Fibroblast of villous mesenchyme (primary cell): ENCODE measurements at places on chromosomes 2 and 18. TPM values are rescaled to one million over a fixed set of nuclear protein-coding genes. Genes with fewer than 3 reads are reported as not detected.

The OTOS gene
- not detected in 2 replicates for total RNA-seq

The ITPRIPL1 gene
- 3.2 and 5.2 TPM in 2 replicates for total RNA-seq

DNA sequence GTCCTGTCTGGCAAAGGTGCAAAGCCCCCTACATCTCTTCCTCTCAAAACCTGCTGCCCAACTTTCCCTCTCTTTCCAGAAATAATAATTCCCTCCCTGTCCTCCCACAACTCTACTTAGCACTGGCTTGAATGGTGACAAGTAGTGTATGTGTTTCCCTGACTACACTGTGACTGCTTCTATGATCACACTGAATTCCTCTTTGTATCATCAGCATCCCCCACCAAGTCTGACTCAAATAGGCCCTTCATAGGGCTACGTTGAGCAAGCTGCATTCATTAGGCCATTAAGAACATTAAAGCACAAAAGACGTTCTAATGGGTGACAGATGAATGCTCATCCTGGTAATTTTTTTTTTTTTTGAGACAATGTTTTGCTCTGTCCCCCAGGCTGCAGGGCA, 13.7 kb upstream of the ST3GAL5 start:
- DNase-seq, result no peak

DNA sequence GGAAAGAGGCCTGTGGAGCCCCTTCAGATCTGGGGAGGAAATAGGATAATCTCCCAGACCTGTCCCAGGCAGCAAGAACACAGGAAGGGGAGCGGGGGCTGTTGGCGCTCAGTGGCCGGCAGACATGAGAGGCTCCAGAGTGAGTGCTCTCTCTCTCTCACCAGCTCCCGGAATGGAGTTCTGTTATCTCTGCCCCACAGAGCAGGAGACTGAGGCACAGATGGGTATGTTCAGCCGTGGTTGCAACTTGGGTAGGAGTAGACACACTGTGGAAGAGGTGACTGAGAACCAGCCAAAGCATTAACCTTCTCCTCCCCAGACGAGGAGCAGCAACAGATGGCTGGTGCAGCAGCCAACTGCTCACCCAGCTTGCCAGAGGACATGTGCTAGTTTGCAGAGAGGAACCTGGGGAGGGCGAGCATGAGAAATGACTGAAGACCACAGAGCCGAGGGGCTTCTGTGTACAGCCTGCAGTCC, 82.0 kb downstream of the NRP2 start:
- no peak for DNase-seq

The ZNF513 gene
- 11.7 and 11.9 TPM in 2 replicates for total RNA-seq

The PREB gene
- 39.3 and 45.3 TPM in 2 replicates for total RNA-seq

GRCh38 chr18:7958897-7959146, 391.7 kb downstream of the PTPRM start:
- no peak for DNase-seq

DNA sequence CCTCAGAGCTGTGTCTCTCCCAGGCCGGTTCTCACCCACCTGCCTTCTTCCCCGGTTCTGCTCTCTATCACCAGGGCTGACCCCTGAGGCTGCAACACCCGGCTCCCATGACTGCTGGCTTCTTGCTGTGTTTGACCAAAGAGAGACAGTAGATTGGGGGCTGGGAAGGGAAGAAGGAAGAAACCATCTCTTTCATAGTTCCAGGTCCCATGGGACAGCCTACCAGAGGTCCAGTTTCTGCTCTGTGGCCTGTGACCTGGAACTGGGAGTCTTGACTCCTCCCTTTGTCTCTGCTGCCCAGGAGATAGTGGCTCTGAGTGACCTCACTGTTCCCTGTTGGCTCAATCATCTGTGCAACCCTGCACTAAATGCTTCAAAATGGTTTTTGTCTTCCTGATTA, 38.1 kb downstream of the ALPK2 start:
- DNase-seq, result peak; percentile 43

The ONECUT2 gene
- total RNA-seq, result under 0.01 TPM in 2 replicates

GRCh38 chr18:48932822-48933510, 17.8 kb downstream of the SMAD7 start:
- peak; percentile 75 for DNase-seq

The LOXHD1 gene
- total RNA-seq, result under 0.01 TPM in 1 of 2 replicates, not detected in the other

GRCh38 chr2:24957221-24957620, 14.5 kb downstream of the DNAJC27 start:
- DNase-seq, result no peak

The SLC66A2 gene
- 23.3 and 28.3 TPM in 2 replicates for total RNA-seq

DNA sequence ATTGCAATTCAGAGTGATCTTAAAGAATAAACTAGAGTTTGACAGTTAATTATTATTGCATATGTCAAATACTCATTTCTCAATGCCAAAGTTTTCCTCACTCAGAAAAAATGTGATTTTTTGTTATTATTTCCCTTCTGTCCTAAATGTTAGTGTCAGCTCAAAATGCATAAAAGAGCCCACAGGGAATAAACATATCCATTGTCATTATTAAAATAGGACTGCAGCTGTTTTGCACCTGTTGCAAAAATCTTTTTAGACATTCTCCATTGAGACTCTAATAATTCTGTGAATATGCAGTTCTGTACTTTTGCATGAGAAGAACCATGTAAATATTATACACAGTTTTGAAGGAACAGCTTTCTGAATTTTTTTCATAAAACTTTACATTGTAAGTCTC, 540.0 kb upstream of the SLC39A10 start:
- DNase-seq, result no peak

The STARD6 gene
- 0.43 TPM in 1 of 2 replicates, not detected in the other for total RNA-seq

The FAP gene
- total RNA-seq, result 207 and 223 TPM in 2 replicates

GRCh38 chr2:120287183-120288015, 34.7 kb downstream of the RALB start:
- peak; percentile 68 for DNase-seq

The LRPPRC gene
- total RNA-seq, result 49.9 and 63.9 TPM in 2 replicates

- DNase-seq, result peak; percentile 91
Observed at GRCh38 chr2:61356261-61356957, 114.5 kb downstream of the USP34 start.

DNA sequence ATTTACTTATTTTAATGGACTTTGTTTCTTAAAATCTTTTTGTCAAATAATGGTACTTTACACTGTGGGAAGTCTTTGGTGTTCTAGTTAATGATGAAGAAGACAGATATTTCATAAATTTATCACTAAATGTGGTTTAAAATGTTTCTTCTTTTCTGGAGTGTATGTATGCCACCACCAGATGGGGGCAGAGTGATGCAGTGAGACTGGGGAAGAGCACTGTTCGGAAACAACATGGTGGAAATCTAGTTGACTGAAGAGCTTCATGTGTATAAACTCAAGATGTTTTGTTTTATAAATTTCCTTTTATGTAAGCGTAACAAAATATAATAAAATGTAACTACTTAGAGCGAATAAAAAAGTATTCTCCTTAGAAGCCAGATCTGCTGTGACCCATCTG, 195.1 kb downstream of the KCNE4 start:
- DNase-seq, result peak; percentile 54

The SLC5A7 gene
- total RNA-seq, result not detected in 2 replicates

DNA sequence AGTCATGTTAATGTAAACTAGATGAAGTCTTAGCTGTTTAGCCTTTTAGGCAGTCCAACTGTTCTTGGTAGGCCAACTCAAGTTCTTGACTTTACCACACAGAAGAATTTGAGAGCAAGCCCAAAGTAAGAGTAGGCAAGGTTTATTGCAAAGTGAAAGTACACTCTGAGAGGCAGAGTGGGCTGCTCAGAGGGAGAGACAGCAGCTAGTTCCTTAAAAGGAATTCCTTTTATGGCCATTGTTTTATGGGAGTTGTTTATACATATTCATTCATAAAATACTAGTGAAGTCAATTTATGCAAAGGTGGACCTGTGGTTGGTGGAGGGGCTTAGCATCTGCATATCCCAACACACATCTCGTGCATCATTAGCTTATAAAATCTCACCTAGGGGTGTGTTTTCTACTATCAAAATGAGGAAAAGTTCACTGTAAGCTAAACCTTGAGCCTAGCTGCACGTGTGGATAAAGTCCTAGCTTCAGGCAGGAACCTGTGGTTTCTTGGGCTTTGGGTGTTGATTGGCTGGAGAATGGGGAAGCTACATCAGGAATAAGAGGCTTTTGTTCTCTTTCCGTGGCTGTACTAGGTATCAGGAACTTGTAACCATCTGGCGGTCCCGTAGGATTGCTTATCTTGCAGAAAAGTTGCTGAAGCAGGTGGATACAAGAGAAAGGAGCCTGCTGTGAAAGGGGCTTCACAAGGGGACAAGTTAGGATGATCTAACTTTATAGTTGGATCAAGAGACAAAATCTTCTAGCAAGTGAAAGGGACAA, 110.4 kb upstream of the GULP1 start:
- peak; percentile 6 for DNase-seq

DNA sequence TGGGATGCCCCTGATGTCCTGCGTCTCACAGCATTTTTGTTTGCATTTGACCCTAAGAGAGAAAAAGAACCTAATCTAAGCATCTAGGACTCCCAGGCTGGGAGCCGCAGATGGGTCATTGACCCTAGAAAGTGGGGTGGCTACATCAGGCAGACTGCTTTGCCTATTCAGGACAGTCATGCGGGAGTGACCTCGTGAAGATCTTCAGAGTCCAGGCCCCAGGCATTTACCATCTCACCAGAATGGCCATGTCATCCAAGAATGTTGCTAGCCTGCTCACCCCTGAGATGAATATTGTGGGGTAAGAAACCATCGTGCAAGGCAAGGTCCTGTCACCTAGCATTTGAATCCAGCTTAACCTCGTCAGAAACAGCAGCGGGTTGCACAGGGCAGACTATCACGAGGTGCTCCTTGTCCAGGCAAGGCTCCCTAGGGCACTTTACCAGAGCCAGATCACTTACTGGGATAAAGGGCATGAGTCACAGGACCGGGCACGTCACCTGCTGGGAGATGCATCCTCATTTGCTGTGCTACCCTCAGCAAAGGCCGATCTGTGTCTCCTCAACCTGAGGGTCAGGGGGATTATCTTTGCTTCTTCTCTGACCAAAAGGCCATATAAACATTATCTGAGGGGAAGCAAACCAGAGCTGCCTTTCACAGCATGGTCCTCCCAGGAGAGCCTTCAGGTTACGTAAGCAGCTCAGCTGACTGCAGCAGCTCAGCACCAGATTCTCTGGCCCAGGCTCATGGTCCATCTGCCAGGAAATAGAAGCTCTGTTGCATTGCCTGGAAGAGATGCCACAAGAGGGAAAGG, 162.3 kb downstream of the ACKR3 start:
- peak; percentile 79 for DNase-seq

DNA sequence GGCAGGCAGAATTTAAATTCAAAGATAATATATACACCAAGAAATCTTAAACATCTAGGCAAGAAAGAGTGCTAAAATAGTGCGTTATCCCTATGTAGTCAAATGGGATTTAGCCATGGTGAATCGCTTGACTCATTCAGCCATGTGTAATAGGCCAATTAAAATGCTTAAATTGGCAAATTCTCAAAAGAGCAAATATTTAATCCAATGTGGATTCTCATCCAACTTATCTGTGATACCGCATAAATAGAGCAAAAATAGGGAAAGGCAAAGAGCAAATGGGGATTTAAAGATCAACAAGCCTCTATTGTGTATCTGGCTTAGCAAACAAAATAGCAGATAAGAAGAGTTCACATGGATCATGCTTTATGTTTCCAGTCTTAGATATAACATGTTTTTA, 123.2 kb upstream of the RPRM start:
- DNase-seq, result no peak

- DNase-seq, result no peak
Observed at GRCh38 chr18:425106-425745, 75.3 kb downstream of the COLEC12 start.

GRCh38 chr18:76823161-76823538, 793 bp downstream of the ZNF236 start:
- no peak for DNase-seq

The GPR45 gene
- not detected in 2 replicates for total RNA-seq

- DNase-seq, result no peak
Observed at GRCh38 chr2:127654838-127655175, 8.9 kb downstream of the GPR17 start.

GRCh38 chr2:75287624-75288316, 88.5 kb upstream of the TACR1 start:
- DNase-seq, result no peak

GRCh38 chr2:30871440-30871839, 64.2 kb upstream of the CAPN13 start:
- no peak for DNase-seq

The LHCGR gene
- total RNA-seq, result under 0.01 TPM in 1 of 2 replicates, not detected in the other

- DNase-seq, result peak; percentile 44
Observed at GRCh38 chr2:226792155-226792881, 7.3 kb downstream of the IRS1 start.

DNA sequence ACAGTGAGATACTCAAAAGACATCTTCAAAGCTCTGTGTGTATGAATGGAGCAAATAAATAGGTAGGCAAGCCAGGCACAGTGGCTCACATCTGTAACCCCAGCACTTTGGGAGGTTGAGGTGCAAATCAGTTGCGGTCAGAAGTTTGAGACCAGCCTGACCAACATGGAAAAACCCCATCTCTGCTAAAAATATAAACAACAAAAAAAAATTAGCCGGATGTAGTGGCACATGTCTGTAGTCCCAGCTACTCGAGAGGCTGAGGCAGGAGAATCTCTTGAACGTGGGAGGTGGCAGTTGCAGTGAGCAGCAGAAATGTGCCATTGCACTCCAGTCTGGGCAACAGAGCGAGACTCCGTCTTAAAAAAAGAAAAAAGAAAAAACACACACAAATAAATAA, 945.1 kb upstream of the PIK3C3 start:
- no peak for DNase-seq

GRCh38 chr2:42888321-42889245, 96.2 kb upstream of the HAAO start:
- DNase-seq, result peak; percentile 36

- no peak for DNase-seq
Observed at GRCh38 chr2:31053929-31054782, 84.1 kb downstream of the GALNT14 start.

DNA sequence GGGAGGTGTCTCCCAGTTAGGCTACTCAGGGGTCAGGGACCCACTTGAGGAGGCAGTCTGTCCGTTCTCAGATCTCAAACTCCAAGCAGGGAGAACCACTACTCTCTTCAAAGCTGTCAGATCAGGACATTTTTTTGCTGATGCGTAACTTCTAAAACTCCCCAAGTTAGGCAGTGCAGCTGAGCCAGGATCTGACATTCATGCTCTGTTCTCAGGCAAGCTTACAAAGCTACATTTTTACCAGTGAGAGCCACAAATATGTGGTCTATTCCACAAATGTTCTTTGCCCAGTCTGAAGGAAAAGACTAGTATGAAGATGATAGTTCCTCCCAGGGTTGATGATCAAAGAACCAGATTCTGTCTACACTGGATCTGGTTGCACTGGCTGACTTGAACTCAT, 184.1 kb downstream of the MTCL1 start:
- peak; percentile 24 for DNase-seq

The SERPINB7 gene
- 6.1 and 13.0 TPM in 2 replicates for total RNA-seq

DNA sequence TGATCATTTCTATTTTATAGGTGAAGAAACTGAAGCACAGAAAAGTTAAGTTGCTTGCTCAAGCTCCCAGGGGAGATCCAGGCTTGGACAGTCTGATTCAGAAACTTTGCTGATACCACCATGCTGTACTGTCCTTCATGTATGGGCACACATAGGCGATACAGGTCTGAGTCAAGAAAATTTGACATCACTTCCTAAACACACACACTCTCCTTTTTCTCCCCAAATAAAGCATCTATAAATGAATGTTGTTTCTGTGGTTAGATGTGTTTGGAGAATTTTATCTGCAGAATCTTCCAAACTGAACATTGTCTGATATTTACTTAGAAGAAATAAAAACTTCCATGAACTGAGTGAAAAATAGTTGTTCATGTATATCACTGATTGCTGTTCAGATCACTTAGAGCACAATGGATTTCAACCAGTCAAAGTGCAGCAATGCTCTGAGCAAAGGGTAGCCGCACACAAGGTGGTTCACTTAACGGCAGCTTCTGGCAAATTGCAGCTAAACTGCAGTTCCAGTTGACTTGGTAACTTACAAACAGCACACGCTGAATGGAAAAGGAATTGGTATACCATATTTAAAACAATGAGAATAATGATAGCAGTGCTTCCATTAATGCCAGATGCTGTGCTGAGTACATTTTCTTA, 10.0 kb upstream of the AGFG1 start:
- no peak for DNase-seq
